ENCODE measurements at places on chromosomes 2 and 18.

DNA sequence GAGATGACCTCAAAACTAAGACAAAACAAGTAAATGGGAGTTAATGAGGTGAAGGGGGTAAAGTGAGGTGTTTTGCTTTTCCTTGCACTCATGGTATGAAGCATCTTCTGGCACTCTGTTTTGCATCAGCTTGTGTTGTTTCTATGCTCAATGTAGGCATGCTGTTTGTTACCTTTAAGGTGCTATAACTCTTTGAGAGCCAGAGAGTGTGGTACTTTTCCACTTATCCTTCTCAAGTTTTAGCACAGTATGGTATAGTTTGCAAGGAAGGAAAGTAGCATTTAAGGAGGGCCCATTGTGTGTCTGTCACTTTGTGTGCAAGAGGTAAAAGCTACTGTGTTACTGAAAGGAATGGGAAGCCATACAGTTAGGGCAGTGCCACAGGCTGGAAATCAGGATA is 17.5 kb upstream of the CXCR4 start:
- no peak for DNase-seq

- no peak for DNase-seq
Measured at GRCh38 chr2:240397542-240397916, 37.9 kb upstream of the GPC1 start.

DNA sequence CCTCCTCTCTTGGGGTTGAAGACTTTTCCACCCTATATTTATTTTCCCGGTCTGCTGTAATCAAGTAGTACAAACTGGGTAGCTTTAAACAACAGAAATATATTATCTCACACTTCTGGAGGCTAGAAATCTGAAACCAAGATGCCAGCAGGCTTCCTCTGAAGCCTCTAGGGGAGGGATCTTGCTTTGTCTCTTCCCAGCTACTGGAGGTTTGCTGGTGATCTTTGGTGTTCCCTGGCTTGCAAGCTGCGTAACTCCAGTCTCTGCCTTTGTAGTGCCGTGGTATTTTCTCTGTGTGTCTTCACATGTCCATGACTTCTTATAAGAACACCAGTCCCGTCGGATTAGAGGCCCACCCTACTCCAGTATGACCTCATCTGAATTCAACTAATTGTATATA is 44.4 kb downstream of the MYO3B start:
- no peak for DNase-seq

DNA sequence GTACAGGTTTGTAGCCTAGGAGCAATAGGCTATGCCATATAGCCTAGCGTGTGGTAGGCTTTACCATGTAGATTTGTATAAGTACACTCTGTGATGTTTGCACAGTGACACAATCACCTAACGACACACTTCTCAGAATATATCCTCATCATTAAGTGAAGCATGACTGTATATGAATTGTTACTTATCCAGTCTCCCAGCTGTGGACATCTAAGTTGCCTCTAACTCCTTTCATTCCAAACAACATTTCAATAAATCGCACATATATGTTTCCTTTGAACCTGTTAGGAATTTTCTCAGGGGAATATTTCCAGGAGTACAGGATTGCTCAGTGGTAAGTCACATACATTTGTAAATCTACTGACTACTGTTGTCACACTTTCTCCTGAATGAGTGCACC is 90.0 kb downstream of the ARHGAP15 start:
- no peak for DNase-seq

GRCh38 chr18:10403708-10404107 is 50.7 kb upstream of the APCDD1 start:
- DNase-seq: no peak

DNA sequence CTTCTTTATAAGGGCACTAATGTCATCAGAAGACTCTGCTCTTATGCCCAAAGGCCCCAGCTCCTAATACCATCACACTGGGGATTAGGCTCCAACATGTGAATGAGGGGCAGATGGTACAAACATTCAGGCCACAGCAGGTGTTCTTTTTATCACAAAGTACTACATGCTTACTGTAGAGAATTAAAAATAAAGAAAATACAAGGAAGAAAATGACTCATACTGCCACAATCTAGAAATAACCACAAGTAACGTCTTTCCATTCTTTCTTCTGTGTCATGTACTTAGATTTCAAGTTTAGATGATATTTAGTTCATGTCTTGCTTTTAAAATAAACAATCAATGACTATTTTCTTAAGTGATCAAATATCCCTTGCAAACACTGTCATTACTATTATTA is 100.3 kb upstream of the NEDD4L start:
- DNase-seq: peak; percentile 15

DNA sequence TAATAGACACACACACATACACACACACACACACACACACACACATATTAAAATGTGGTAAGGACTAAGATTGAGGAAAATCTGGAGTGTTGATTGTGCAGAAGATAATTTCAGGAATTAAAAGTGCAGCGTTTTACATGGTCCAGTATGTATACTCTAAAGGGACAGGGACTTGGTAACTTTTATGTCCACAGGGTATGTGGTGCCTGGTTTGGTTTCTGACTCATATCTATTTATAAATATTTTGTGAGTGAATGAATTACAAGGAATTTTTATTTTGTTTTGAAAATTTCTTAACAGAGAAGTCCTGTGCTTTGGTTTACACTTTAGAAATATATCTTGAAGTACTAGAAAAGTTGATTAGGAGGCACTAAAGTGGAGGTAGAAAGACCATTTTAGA is 287.7 kb upstream of the NXPH2 start:
- DNase-seq: no peak

DNA sequence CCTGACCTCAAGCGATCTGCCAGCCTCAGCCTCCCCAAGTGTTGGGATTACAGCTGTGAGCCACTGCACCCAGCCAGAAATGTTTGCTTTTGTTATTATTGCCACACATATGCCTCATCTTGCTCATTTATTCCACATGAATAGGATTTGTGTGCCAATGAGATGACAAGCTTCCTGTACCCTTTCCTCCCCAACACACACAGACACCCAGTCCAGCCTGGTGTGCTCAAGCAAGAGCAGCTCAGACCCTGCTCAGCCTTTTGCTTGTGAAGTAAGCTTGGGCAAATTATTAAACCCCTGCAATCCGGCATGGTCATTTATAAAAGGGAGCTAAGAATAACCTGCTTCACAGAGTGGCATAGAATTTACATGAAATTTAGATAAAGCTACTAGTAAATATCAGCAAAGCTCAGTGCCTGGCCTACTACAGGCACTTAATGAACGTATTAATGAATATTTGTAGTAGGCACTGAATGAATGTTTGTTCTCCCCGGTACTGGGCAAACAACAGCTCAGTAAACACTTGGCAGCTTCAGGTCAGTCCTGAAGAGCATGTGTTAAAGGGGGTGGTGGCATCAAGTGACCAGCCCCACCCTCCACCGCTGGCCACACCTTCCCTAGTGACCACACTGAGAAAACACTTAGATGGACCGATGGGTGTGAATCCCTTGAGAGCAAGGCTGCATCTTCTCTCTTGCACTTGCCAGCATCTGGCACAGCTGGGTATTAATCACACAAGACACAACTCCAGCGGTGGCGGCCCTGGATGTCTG is 280.2 kb downstream of the SRBD1 start:
- peak; percentile 64 for DNase-seq

GRCh38 chr2:10289891-10290290 is 12.8 kb upstream of the HPCAL1 start:
- DNase-seq: peak; percentile 97

DNA sequence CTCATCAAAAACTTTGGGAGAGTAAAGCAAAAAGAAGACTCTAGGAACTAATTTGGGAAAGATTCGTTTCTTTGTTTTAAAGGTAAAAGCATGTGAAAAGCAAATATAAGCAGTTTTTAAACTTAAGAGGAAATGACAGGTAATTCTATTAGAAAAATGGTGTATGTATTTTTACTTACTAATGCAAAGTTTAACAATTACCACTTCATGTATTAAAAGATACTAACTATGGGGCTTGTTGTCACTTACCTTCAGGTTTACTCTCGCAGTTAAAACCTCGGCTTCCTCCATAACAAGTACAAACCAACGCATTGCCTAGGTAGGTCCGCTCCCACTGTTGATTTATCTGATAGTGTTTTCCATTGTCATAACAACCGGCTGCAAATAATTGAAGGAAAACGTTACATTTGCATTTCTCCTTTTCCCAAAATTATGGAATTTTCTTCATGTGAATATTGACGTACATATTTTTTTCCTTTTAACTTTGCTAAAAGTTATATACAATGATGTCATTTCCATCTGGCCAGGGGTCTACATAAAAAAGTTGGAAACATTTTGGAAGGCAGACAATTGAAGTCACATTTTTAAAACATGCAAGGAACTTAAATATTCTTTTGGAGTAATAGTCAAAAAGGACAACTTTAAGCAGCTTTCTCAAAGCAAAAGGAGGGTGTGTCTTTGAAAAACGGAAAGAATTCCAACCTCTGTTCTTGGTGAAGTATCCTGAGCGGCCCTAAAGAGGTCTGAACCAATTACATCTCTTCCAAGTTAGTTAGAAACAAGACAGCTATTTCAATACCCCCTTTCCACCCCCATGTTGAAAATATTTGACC is 1.2 kb downstream of the FN1 start:
- DNase-seq: no peak

- DNase-seq: no peak
Measured at GRCh38 chr2:214565246-214565645, 154.4 kb downstream of the VWC2L start.

- DNase-seq: no peak
Measured at GRCh38 chr18:77061281-77061945, 71.2 kb downstream of the MBP start.

DNA sequence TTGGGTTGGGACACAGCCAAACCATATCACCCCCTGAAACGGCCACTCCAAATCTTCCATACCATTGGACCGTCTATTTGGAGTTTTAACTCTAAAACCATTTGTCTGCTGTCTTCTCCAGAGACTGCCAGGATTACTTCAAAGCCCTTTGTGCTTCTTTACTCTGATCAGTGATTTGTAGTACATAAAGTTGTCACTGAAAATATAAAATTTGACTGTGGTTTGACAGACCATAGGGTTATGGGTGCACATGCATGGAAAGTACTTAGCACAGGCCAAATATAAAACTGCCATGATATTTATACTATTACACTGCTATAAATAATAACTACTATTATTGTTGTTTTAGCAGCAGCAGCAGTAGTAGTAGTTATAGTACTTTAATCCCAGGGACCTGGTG is 53.7 kb upstream of the AQP4 start:
- no peak for DNase-seq

GRCh38 chr18:80232030-80232429 is 15.3 kb downstream of the PARD6G start:
- DNase-seq: no peak

DNA sequence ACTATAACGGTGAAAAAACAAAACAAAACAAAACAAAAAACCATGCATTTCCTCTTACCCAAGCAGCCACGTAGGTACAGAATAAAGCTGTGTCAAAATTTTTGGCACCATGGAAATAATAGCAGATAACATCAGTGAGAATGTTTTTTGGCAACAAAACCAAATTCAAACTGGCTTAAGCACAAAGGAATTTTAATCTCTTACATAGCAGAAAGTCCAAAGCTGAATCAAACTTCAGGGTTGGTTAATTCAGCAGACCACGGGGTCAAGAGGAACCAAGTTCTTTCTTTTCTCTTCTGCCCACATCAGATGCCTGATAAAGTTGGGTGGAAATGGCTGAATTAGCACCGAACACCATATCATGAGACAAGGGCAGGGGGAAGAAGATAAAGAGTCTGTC is 129.5 kb downstream of the PAX3 start:
- DNase-seq: peak; percentile 14

DNA sequence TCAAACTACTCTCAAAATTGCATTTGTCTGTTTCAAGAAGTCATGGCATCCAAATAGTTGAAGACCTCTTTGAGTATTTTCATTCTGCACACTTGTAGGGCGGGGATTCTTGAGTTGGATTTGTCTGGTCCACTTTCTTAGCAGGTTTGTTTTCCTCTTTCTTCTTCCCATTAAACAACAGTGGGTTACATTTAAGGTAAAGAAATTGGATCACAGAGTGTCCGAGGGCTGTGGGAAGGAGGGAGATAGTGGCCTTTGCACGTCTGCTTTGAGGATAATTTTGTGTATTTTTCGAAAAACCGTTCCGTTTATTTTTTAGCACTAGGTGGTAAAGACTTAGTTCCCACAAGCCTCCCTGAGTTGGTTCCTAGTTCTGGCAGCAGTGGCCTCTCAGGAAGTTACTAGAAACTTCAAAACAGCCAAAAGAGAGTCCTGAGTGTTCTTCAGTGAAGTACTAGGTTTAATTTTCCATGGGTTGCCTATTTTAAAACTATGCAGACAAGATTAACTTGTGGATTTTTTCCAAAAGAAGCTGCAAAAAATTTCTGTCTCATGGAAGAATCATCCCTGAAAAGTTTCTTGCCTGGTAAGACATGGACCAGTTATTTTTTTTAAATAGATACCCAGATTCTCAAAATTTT is 107.9 kb downstream of the CDC42EP3 start:
- DNase-seq: no peak

DNA sequence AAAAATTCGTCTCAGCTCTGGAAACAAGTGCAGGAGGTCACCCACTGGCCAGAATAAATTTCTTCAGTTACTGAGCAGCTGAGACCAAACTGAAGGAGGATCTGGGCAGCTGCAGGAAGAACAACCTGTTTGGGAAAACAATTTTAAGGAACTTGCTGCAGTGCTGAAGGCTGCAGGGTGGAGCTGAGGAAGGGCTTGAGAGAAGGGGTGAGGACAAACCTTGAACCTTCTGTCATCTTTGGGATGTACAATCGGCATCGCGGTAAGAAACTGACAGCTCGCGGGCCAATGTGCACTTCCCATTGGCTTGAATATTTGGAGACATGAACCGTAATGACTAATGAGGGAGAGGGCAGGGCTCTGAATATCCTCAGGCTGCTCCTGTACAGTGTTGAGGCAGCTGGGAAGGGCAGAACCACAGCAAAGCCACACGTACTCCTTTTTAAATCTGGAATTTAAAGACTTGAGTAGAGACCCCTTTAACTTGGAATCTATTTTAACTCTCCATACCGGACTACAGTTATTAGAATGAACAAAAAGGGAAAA is 90.3 kb downstream of the TACR1 start:
- DNase-seq: no peak

DNA sequence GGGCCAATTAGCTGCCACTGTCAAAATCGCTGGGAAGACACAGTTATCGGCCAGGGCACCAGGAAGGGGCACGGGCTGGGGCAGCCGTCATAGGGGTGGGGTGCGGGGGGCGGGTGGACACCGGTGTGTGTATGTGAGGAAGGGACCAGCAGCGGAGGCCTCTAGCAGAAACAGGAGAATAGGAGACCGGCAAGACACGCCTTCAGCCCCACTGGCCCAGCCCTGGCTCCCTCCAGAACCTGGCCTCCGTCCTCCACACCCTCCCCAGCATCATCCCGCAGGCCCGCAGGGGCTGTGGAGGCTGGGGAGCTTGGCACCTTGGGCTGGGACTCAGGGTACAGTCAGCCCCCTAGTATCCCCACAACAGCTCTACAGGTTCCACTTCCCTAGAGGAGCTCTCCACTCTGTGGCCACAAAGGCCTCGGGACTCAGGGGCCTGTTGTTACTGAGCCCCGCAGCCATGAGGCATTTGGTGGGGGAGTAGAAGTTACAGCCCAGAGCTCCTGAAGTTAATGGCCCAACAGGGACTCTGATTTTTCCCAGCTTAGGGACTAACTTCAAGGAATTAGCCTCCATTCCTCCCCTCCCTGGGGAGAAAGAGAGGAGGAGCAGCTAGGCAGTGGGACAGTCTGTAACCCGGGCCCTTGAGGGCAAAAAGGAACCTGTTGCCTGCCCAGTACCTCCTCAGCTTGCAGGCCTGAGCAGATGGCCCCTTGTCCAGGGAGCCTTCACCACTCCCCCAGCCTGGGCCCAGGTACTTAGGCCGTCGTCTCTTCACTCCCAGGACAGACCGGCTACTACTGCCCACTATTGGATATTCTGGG is 19.9 kb downstream of the SH2D6 start:
- no peak for DNase-seq

- peak; percentile 28 for DNase-seq
Measured at GRCh38 chr18:4203568-4204437, 251.3 kb downstream of the DLGAP1 start.
